ENCODE measurements at places on chromosomes 3 and 15.

DNA sequence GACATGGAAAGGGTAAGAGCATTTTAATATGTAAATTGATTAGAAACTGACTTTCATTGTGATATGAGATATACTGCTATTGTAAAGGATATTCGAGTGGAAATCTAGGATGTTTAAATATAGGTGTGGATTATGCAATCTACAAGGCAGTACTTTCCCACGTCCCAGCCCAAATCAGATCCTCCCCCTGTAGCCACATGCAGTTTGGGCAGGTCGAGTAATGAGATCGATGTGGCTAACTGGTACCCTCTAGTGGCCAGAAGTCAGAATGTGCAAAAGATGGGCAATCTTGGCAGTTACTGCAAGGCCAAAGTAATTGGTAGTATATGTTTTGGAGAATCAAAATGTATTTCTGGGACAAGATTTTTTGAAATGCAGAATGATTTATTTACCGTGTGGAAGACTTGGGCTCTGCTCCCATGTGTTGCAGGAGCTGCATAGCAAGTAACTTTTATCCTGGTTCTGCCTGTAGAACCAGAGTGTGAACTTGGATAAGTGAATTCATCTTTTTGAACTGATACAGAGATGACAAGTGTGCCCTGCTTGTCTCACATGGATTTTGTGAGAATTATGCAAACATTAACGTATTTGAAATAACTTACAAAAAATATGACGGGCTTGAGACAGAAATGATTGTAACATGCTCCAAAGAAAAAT, 94.5 kb upstream of the ADAMTSL3 start:
- DNase-seq, result peak; percentile 30

DNA sequence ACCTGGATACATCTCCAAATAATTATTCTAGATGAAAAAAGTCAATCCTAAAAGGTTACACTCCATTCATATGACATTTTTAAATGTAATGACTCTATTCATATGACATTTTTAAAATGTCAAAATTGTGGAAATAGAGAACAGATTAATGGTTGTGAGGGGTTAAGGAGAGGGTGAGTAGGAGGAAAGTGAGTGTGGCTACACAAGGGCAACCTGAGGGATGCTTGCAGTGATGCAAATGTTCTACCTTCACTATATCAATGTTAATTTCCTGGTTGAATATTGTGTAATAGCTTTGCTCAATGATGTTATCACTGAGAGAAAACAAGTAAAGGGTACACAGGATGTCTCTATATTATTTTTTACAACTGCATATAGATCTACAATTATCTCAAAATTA, 54.9 kb upstream of the PXYLP1 start:
- no peak for DNase-seq

- no peak for DNase-seq
These were observed 1009.8 kb downstream of the TUSC7 start for GRCh38 chr3:117719316-117719926.

- DNase-seq, result no peak
These were observed 47.0 kb upstream of the SYNM start for GRCh38 chr15:99057697-99058420.

GRCh38 chr15:60905587-60905986, 323.5 kb downstream of the RORA start:
- no peak for DNase-seq

GRCh38 chr3:122023335-122023910, 1.4 kb upstream of the ILDR1 start:
- DNase-seq, result no peak

DNA sequence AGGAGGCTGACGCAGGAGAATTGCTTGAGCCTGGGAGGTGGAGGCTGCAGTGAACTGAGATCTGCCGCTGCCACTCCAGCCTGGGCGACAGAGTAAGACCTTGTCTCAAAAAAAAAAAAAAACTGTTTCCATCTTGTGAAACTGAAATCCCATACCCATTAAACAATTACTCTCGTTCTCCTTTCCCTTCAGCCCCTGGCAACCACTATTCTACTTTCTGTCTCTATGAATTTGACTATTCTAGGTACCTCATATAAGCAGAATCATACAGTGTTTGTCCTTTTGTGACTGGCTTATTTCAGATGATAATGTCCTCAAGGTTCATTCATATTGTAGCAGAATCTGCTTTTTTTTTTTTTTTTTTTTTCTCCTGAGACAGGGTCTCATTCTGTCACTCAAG, 51.5 kb upstream of the UBE2E1 start:
- no peak for DNase-seq

GRCh38 chr3:3110749-3111361, 681 bp upstream of the IL5RA start:
- DNase-seq, result no peak

DNA sequence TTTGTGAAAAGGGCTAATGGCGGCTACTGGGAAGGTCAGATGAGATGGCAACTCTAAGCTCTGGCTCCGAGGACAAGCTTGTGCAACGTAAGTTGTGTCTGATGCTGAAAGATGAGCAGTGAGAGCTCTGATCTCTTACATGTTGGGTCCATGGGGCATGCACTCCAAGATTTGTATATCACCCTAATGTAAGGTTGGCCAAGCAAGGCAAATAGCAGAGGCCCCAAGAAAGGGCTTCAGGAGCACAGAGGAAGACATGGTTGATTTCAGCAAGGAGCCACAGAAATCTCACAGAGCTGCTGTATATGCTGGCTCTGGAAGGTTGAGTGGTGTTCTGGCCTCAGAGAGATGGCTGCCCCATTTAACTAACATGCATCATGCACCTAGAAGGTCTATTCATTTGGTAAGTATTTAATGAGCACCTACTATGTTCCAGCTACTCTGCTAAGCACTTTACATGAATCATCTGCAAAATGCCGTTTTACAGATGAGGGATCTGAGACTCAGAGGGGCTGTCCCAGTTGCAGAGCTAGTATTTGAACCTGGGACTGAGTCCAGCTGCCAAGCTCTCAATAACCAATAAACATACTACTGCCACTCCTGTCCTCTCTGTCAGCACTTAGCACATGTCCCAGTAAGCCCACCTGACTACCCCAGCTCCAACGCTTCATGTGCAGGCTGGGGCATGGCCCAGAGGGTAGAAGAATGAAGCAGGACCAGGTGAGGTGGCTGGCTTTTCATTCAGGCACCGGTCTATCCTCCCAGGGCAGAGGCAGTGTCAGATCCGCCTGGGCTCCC, 27.8 kb upstream of the ATP2B2 start:
- no peak for DNase-seq

GRCh38 chr15:90268415-90268814, 2.9 kb downstream of the NGRN start:
- no peak for DNase-seq

GRCh38 chr15:100264994-100265640, 76.7 kb downstream of the ADAMTS17 start:
- no peak for DNase-seq

DNA sequence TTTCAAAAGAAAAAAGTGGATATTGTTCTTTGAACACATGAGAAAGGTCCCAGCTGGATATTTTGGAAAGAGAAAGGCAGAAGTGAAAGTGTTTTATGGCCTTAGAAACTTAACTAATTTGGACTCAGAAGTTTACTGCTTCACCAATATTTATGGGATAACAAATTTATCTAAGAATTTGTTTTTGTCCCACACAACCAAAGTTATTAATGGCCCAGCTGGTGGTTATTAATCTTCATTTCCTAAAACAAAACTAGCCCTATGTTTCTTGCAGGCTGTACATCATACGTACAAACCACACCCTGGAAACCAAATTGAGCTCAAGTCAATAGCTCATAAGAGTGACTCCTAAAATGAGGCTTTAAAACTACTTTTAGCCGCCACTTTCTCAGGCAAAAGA, 372.9 kb upstream of the LMCD1 start:
- DNase-seq, result no peak

DNA sequence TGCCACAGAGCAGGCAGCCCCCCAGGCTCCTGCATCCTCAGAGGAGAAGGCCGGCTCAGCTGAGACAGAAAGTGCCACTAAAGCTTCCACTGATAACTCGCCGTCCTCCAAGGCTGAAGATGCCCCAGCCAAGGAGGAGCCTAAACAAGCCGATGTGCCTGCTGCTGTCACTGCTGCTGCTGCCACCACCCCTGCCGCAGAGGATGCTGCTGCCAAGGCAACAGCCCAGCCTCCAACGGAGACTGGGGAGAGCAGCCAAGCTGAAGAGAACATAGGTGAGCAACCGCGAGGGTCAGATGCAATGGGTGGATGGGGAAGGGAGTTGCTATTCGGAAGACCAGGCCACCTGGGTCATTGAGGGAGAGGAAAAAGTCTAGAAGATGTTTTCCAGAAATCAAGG, 53.0 kb downstream of the GAP43 start:
- no peak for DNase-seq

DNA sequence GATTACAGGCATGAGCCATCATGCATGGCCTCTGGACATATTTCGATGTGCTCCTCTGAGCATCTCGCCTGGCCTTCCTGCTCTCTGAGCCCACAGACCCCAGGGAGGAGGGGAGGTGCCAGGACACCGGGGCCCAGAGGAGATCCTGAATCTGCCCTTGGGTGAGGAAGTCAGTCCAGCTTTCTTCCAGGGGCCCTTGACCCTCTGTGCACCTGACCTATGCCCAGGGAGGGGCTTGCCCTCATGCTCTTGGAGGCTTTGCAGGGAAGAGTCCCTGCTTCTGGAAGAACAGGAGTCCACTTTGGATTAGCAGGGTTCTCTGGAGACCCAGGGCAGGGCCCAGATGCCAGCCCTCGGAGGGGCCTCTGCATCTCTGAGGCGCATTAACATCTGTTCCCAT, 1.4 kb downstream of the ACSBG1 start:
- DNase-seq, result no peak

Measured in AG04450 (cell line).